ENCODE measurements at places on chromosomes 7 and 10. TPM values are rescaled to one million over a fixed set of nuclear protein-coding genes. Genes with fewer than 3 reads are reported as not detected.

DNA sequence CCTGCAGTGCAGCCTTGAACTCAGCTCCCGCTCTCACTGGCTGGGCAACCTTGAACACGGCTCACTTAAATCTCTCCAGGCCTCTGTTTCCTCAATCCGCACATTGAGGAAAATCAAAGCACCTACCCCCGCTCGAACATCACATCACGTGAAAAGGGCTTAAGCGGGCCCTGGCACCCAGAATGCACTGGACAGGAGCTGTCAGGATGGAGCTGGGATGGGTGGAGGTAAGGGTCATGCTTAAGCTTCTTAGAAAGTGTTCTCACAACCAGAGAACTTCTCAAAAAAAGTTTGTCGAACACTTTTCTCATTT is 55.7 kb upstream of the MGMT start:
- no peaks in the 10 kb centered on the region for H3K36me3 ChIP-seq
- H3K4me3 ChIP-seq: no peak overlapping the region
- DNase-seq: no peak
- H3K4me1 ChIP-seq: no peaks in the 10 kb centered on the region
- H3K27me3 ChIP-seq: no peaks in the 10 kb centered on the region

DNA sequence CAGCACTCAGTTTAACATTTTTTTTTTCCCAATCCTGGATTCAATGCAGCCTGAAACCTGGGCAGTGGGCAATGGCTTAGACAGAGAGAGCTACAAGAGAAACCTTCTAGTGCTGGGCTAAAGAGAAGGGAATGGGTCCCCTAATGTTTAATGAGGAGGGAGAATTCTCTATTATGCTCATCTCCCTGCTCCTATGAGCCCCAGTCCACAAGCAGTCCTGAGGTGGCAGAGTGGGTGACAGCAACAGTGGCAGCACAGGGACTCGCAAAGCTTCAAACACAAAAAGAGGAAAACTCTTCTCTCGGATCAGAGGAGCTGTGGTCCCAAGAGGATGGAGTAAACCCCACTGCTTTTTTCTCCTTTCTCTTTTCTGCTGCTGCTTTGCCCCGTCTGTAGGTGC is 36.5 kb downstream of the COBL start:
- no peaks in the 10 kb centered on the region for H3K36me3 ChIP-seq
- H3K4me1 ChIP-seq: no peaks in the 10 kb centered on the region
- H3K4me3 ChIP-seq: no peak overlapping the region
- peak overlapping the region; percentile 16 for H3K27ac ChIP-seq

- no peaks in the 10 kb centered on the region for H3K4me1 ChIP-seq
- peak overlapping the region; percentile 29 for H3K27ac ChIP-seq
- H3K36me3 ChIP-seq: no peaks in the 10 kb centered on the region
- H3K4me3 ChIP-seq: no peak overlapping the region
These were observed 73.1 kb upstream of the UCN3 start for GRCh38 chr10:5291501-5292195.

DNA sequence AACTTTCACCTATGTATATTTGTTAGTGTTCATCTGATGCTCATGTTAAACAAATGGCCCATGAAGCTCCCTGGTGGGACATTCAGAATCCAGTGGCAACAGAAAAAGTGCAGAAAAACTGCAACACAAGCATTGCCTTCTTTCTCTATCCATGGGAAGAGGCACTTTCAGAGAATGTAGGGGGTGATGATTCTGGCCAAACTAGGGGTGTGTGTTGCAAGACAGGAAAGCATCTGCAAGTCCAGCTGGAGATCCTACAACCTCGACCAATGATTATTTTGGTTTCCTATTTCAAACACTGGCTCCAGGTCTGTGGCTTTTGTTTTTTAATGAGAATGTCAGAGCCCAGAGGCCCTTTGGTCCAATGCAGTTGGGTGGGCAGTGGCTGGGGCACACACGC is 198.7 kb downstream of the CXCL12 start:
- H3K4me1 ChIP-seq: no peaks in the 10 kb centered on the region
- no peaks in the 10 kb centered on the region for H3K36me3 ChIP-seq
- no peak overlapping the region for H3K27ac ChIP-seq
- no peaks in the 10 kb centered on the region for H3K27me3 ChIP-seq
- no peak for DNase-seq

GRCh38 chr7:73515178-73515577 is 6.9 kb downstream of the BAZ1B start:
- no peak overlapping the region for H3K4me3 ChIP-seq
- H3K4me1 ChIP-seq: peaks cover 9% of the 10 kb centered on the region
- H3K36me3 ChIP-seq: no peaks in the 10 kb centered on the region
- H3K27ac ChIP-seq: no peak overlapping the region
- DNase-seq: no peak

GRCh38 chr7:107404740-107405537 is 64.9 kb upstream of the GPR22 start:
- no peak for DNase-seq
- no peak overlapping the region for H3K4me3 ChIP-seq
- H3K27me3 ChIP-seq: no peaks in the 10 kb centered on the region
- no peaks in the 10 kb centered on the region for H3K4me1 ChIP-seq

GRCh38 chr10:45160271-45160670 is 155.1 kb downstream of the OR13A1 start:
- H3K4me3 ChIP-seq: no peak overlapping the region
- no peak overlapping the region for H3K27ac ChIP-seq
- H3K36me3 ChIP-seq: no peaks in the 10 kb centered on the region
- no peak for DNase-seq
- H3K27me3 ChIP-seq: no peaks in the 10 kb centered on the region

- H3K4me1 ChIP-seq: no peaks in the 10 kb centered on the region
- H3K27me3 ChIP-seq: no peaks in the 10 kb centered on the region
- no peaks in the 10 kb centered on the region for H3K36me3 ChIP-seq
- H3K27ac ChIP-seq: no peak overlapping the region
These were observed 2.8 kb downstream of the SERPINE1 start for GRCh38 chr7:101129603-101130117.

Gene COL28A1
- total RNA-seq: 1.8 TPM

Gene ENTPD1
- total RNA-seq: 9.3 TPM

Gene DEPP1
- 144 TPM for total RNA-seq

Data from prostate gland (tissue), 2 donors.